A172 (cell line): ENCODE measurements at places on chromosomes 4 and X. TPM values are rescaled to one million over a fixed set of nuclear protein-coding genes. Genes with fewer than 3 reads are reported as not detected.

GRCh38 chr4:111556851-111557250 lies 588.4 kb upstream of the FAM241A start:
- no peak for DNase-seq

DNA sequence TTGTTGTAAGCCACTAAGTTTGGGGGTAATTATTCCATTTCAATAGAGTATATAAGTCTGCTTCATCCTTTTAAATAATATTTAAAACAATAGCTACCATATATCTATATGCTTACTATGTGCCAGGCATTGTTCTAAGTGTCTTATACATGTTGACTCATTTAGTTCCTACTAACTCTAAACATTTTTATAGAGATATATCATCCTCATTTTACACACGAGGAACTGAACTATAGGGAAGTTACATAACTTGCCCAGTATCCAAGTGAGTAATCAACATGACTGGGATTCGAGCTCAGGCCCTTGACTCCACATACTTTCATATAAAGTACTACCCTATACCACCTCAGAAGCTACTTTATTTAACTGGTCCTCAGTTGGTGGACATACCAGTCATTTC lies 175.3 kb upstream of the RAI2 start:
- DNase-seq, result no peak

DNA sequence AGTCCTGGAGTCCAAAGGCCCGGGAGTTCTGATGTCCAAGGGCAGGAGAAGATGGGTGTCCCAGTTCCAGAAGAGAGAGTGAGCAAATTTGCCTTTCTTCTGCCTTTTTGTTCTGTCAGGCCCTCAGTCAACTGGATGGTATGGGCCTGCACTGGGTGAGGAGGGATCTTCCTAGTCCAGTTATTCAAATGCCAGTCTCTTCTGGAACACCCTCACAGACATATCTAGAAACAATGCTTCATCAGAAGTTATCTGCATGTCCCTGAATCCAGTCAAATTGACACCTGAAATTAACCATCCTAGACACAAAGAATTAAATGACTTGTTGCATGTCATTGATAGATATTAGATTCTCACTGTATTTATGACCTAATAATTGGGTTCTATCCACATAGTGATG lies 48.5 kb upstream of the TSPAN5 start:
- no peak for DNase-seq

The GAGE12J gene
- not detected in 2 replicates for total RNA-seq

DNA sequence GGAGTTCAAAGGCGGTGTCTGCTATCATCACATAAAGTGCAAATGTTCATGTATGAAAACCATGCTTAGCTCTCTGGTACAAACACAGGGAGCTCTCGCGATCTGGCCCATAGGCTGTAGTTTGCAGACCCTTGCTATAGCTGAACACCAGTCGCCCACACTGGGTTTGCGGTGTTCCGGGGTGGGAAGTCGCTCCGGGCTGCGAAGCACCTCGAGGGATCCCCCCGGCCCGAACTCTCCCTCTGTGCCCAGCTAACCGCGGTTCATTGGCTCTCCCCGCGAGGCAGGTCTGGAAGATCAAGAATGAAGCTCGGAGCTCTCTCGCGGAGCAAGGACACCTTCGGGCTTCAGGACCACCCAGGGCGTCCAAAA lies 341 bp upstream of the PRPS2 start:
- no peak for DNase-seq

DNA sequence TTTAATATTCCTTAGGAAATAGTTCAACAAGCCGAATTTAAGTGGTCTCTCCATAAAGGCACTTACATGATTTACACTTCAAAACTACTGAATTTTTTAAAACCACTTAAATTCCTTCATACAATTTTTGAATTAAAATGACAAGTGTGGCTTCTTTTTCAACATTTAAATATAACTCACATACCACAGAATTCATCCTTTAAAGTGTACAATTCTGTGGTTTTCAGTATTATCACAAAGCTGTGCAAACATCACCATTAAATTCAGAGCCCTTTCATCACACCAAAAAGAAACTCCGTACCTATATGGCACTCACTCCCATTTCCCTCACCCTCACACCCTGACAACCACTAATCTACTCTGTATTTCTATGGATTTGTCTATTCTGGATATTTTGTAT lies 200.9 kb upstream of the MAB21L2 start:
- no peak for DNase-seq
